Daoy (cell line): ENCODE measurements at places on chromosomes 5 and 9.

GRCh38 chr5:123951582-123951977 lies 439.6 kb downstream of the CSNK1G3 start:
- DNase-seq = peak; percentile 91

- DNase-seq = no peak
These were observed 16.4 kb downstream of the ISL1 start for GRCh38 chr5:51399643-51400006.

DNA sequence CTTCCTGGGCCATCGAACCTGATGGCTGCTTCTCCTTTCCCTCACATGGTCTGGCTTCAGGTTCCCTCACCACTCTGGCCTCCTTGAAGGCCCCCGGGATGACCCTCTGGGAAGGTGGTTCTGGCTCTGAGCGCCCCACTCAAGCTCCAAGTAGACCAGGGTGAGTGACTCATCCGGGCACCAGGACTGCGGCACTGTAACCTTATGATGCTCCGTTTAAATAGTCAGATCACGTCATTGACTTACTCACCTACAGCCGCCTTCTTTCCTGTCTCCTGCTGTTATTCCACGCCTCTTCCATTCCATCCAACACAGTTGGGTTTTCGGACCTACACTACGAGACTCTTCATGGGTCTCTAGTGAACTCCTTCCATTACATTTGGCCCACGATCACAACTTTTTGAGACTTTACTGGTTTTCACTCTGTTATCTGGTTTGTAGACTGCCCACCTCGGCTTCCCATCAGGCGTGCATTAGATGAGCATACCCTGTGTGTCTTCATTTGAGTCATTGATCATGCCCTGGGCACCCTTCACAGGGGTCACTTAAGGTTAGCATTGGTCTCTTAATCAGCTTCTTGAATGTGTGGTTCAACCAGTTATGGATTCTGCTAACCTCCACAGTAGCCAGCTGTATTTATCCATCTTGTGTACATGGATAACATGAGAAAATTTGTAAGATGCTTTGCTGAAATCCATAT lies 138.8 kb upstream of the LMX1B start:
- DNase-seq = peak; percentile 95

GRCh38 chr9:88322906-88323566 lies 65.2 kb upstream of the SPIN1 start:
- peak; percentile 48 for DNase-seq

DNA sequence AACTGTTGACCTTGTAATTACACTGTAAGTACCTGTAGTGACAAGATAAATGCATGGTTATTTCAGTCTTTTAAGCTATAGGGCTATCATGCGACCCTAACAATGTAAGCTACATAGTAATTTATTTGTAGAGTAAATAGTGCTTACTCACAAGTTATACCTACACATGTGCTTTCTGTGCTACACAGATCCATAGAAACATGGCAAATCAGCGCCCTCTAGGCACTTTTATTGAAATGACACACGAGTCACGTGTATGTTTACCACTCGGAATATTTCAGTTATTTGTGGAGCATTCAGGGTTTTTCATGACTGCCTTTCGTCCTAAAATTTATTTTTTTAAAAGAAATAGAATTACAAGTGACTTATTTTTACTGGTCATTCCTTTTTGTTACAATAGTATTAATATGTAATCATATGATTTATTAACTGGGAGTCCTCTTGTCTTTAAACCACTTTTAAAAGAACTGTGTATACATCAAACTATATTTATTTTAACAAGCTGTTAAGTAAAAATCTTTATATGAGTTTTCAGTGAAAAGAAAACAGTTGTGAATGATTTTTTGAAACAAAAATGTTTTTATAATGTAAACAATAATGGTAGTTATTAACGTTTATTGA lies 1242.3 kb upstream of the WWC1 start:
- DNase-seq = peak; percentile 53

DNA sequence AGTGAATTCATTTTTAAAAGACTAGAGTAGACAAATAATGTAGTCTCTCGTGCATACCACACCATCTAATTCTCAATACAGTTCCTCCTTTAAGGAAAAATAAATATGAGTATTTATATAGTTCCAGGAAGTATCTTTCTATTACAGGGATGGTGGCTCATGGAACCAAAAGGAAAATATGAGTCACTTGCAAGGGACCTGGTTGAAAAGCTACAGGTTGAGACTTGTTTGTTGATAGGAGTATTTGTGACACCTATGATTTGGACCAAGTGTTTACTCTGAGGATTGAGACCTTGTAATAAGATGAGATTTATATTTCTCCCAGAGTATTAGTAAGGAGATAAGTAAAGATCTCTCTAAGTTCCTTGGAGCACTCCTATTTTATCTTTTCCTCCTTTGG lies 67.4 kb downstream of the CDO1 start:
- no peak for DNase-seq

DNA sequence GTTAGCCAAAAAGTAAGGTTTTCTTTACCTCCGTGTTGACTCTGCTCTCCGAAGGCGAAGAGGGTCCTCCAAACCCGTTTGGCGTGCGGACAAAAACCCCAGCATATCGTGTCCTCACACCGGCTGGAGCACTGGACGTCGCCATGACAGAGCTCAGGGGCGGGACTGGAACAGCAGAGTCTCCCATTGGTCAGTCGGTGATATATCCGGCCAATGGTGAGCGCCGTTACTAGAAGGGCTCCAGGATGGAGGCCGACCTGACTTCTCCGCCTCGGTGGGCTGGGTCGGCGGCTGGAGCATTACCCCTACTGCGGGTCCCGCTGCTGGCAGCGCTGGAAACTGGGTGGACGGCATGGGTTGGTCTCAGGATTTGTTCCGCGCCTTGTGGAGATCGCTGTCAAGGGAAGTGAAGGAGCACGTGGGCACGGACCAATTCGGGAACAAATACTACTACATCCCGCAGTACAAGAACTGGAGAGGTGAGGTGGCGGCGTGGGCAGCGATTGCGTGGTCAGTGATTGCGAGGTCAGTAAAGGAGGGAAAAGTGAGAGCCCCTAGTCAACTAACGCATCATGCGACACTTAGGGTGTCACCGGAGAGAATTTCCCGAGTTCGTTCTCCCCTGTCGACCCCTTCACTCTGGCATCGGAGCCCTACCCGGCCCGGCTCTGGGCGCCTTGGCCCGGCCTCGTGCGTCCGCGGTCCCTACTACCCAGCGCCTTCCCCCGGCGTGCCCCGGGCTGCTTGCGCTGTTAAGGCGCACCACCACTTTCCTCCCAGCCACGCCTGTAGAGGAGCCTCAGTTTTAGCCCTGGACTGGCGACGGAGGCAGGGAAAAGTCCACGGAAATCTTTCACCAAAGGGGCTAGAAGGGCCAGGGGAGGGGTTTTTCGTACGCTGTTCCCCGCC lies at the start of the genes ERCC8 and NDUFAF2:
TSS of gene ERCC8 (minus strand) at position 167 of the 909 bp plus-strand sequence. CDS start at position 105, 62 bp downstream.
TSS of gene NDUFAF2 (plus strand) at position 302 of the 909 bp plus-strand sequence. CDS start at position 353, 51 bp downstream.
- peak; percentile 95 for DNase-seq

DNA sequence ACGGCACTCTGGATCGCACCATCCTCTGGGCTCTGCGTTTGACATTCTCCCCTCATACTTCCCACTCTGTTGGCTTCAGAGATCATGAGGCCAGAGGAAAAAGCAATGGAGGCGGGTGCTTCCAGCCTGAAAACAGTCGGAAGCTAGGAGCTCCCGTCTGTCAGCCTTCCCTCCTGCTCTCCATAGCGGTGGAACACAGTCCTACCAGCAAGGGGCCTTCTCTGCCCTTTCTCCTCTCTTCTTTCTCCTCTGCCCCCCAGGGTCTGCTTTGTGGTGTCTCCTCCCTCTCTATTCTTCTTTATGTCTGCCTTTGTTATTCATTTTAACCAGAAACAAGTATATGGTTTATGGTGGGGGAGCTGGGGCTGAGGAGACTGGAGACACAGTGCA lies 152.5 kb upstream of the NFIB start:
- DNase-seq = no peak

GRCh38 chr5:96928931-96929708 lies 6.8 kb upstream of the LNPEP start:
- DNase-seq = no peak

DNA sequence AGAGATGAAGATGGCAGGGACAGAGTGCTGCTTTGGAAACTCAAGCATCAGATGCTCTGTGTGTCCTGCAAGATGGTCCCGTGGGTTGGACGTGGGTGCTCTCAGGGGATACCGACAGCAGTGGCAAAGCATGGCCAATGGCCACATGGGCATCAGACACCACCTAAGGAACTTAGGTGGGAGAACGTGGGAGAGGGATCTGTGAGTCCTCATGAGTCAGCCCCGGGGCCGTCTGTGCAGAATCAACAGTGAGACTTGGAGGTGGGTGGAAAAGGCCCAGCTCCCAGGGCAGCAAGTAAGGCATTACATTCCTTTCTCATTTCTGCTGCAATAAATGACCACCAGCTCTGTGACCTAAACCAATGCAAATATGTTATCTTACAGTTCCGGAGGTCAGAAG lies 77.0 kb downstream of the RAD23B start:
- DNase-seq = peak; percentile 26

- DNase-seq = no peak
These were observed 74.3 kb upstream of the MOCS2 start for GRCh38 chr5:53183880-53184279.

DNA sequence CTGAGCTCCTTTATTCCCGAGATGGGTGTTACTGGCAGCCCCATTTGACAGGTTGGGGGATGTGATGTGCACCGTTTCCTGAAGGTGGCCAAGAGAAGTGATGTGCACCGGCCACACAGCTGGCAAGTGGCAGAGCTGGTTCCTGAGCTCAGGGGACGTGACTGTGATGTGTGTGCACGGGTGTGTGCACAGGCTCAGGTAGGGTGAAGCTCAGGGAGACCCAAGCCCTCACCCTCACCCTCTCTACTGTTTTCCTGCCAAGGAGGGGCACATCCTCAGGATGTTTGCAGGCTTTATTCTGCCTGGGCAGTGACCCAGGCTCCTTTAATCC lies 56.6 kb downstream of the WWC1 start:
- no peak for DNase-seq

DNA sequence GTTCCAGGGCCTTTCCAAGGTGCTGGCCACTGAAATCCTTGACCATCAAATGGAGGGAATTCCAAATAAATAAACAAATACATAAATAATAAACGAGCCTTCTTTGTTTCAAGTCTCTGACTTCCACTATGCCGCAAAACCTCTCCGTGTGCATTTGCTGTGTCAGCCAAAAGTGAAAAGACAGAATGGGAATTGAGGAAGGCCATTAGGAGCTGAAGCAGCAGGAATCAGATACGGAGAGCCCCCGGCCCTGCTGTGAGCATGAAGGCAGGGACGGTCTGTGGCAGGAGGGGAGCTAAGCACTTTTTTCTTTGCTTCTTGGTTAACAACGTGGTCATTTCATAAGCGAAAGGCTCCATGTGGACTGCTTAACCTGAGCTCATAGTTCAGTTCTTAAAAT lies 26.1 kb downstream of the PLPPR1 start:
- DNase-seq = no peak

DNA sequence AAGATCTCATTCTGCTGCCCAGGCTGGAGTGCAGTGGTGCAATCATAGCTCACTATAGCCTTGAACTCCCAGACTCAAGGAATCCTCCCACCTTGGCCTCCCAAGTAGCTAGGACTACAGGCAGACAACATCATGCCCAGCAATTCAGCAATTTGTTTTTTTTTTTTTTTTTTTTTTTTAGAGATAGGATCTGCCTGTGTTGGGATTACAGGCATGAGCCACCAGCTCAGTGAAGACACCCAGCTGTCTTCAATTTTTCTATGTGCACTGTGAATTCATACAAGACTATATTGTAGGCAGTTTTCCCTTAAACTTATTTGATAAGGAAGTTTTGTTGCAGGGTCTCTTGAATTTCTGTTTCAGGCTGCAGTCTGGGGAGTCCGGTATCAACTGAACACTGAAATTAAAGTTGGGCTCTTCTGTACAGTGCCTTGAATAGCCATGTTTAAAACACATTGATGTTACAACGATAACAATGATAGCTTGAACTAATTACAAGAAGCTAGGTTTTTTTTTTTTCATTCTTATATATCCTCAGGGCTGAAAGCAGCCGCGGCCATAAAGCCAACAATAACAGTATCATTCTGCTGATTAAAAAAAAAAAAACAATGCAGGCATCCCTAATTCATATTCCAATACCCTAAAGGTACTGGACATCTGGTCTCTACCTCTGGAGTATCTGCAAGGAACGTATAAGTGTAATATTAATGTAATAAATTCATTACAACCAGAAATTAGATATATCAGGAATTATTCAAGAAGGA lies 63.5 kb downstream of the MPDZ start:
- DNase-seq = no peak

GRCh38 chr9:106588626-106589025 lies 274.3 kb upstream of the ZNF462 start:
- DNase-seq = peak; percentile 68

GRCh38 chr5:16551628-16552027 lies 65.2 kb downstream of the RETREG1 start:
- DNase-seq = no peak

DNA sequence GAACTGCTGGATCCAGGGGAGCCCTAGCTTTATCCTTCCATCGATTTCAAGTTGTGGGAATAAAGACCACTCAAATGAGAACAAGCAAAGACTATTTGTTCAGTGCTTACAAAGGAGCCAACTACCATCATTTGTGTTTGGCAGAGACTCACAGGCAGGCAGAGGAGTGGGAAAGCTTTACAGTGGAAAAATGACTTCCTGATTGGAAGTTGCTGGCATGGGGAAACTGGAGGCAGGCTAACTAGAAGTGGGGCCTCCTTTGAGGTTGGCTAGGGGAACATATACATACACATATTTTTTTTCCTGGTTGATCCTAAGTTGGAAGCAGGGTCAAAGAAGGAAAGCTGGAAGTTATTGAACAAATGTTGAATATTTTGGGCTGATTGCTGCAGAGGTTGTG lies 121.7 kb downstream of the ACTBL2 start:
- no peak for DNase-seq
